Osteocyte (in vitro differentiated cells): ENCODE measurements at places on chromosomes 12 and 14. TPM values are rescaled to one million over a fixed set of nuclear protein-coding genes. Genes with fewer than 3 reads are reported as not detected.

DNA sequence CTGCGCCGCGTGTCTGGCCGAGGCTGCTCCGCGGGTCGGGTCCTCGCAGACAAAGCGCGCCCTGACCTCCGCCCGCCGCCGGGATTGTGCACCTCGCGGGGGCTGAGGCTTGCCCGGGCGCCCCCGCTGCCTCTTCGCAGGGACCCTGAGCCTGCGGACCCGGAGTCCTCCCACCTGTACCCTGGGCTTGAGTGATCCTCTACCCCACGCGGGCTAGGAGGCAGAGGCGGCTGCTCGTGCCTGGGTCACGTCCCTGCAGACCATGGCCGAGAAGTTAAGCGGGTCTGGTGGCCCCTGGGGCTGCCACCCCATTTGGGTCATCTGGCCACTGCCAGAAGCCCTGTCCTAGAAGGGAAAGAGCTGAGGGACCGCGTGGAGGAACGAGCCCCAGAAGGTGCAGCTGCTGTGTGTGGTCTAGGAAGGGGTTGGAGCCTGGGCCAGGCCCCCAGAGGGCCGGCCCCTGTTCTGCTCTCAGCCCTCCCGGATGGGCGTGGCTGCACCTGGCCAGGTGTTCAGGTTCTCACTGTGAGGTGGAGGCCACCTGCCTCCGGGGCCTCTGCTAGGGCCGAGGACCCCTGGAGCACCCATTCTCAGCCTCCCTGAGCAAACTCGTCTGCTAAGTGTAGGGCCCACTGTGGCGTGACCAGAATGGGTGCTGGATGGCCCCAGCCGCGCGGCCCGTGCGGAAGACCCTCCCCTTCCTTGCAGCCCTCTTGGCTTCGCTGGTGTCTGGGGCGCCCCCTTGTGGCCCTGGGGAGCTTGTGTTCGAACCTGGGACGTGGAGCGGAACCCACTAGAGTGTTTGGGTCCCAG is 49.6 kb downstream of the LRCOL1 start:
- H3K36me3 ChIP-seq = no peaks in the 10 kb centered on the region
- no peak overlapping the region for H3K27ac ChIP-seq
- no peaks in the 10 kb centered on the region for H3K27me3 ChIP-seq
- DNase-seq = peak; percentile 92

DNA sequence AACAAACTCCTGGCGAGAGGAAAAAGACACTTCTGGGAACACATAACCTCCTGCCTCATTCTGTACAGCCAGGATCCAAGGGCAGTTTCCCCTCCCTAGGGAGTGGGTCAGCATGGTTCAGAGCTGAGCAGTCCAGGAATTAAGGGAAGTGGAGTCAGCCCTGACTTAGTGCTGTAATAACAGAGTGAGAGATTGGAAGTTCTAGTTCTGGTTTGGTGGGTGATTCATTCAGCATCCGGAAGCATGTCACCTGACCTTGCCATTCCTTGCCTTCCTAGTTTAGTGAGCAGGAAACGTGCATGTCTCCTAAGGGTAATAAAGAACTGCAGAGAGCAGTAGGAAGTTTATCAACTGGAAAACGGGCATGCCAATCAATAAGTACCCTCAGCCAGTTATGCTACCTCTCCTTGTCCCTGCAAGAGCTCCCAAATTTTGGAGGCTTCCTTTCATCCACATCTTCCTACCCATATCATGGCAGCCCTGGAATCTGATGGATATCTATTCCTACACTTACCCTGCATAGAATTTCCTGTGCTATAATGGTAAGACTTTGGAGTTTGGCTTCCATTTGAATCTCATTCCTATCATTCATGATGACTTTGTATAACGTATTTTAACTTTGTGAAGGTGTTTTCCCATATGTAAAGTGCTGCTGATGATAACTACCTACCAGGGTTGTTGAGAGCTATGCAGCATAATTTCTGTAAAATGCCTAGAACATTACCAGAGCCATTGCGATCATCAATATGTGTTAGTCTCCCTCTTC is 28.5 kb upstream of the MAGOHB start:
- peak overlapping the region; percentile 29 for H3K27ac ChIP-seq
- peaks cover 7% of the 10 kb centered on the region for H3K4me1 ChIP-seq
- no peak overlapping the region for H3K4me3 ChIP-seq
- no peak for DNase-seq
- H3K36me3 ChIP-seq = peaks cover 9% of the 10 kb centered on the region

DNA sequence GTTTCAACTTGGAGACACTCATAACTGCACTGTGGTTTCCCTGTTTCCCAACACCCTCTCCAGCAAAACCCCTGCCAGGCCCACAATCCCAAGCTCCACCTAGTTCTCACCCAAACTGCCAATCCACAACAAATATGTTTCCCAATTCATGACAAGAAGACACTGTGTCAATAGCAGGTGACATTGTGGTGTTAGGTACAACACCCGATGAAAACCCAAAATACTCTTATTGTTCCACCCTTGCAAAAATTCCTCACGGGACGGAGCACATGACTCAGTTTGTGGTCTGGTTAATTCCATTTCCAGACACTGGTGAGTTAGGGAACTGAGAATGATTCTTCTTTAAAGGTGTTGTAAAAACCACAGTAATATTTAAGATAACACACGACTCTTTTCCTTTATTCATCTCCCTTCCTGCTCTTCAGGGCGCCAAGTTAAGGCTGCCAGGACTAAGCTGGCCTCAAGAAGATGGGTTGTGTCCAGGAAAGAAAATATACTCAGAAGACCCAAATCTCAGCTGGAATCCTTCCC is 735.5 kb downstream of the MED13L start:
- no peak overlapping the region for H3K27ac ChIP-seq
- DNase-seq = no peak
- H3K4me3 ChIP-seq = no peak overlapping the region
- no peaks in the 10 kb centered on the region for H3K27me3 ChIP-seq

- no peak overlapping the region for H3K4me3 ChIP-seq
- no peak for DNase-seq
- H3K27ac ChIP-seq = no peak overlapping the region
- no peaks in the 10 kb centered on the region for H3K27me3 ChIP-seq
- peaks cover 20% of the 10 kb centered on the region for H3K4me1 ChIP-seq
Observed at GRCh38 chr12:66049538-66050282, 80.8 kb downstream of the LLPH start.

DNA sequence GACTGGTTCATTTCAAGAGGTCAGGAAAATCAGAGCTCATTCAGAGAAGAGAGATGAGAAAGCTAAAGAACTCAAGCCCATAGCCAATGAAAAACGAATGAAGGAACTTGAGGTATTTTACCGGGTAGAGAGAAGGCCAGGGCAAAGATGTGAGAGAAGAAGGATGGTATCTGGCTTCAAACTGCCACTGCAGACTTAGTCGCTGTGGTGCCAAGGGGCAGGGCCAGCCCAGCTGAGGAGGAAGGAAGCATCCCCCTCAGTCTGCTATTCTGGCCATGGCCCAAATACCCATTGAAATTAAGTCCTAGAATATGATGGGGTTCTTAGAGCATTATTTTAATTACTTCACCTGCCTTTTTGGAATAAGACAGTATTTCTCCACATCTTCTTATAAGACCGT is 69.2 kb downstream of the ANO2 start:
- H3K4me1 ChIP-seq = no peaks in the 10 kb centered on the region
- H3K27me3 ChIP-seq = peaks cover 5% of the 10 kb centered on the region
- H3K36me3 ChIP-seq = no peaks in the 10 kb centered on the region
- H3K4me3 ChIP-seq = no peak overlapping the region
- DNase-seq = no peak

DNA sequence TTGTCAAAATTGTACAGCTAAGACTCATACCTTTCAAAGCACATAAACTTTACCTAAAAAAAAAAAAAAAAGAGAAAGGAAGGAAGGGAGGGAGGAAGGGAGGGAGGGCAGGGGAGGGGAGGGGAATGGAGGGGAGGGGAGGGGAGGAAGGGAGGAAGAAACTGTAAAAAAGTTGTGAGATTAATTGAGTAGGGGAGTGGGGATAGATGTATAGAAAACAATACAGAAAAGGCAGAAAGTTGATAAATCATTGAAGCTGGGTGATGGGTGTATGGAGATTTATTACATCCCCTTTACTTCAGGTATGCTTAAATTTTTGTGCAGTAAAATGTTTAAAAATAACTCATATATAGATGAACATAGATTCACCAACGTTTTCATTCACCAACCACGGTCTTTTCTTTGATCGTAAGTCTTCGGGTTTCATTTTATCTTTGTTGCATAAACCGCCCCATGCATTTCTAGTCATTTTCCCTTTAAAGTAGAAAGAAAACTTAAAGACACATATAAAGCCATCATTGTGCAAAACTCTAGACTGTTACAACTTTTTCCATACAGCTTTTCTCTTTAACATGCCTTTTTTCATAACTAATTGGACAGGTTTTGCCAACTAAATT is 191.2 kb upstream of the KRR1 start:
- H3K4me1 ChIP-seq = peaks cover 38% of the 10 kb centered on the region
- no peak overlapping the region for H3K4me3 ChIP-seq
- no peak overlapping the region for H3K27ac ChIP-seq
- DNase-seq = no peak
- peaks cover 3% of the 10 kb centered on the region for H3K36me3 ChIP-seq

GRCh38 chr14:60161196-60162107 is 3.7 kb downstream of the DHRS7 start:
- H3K27ac ChIP-seq = no peak overlapping the region
- no peak for DNase-seq
- H3K36me3 ChIP-seq = peaks cover 3% of the 10 kb centered on the region
- H3K27me3 ChIP-seq = no peaks in the 10 kb centered on the region
- H3K4me3 ChIP-seq = no peak overlapping the region
- H3K4me1 ChIP-seq = peaks cover 22% of the 10 kb centered on the region

DNA sequence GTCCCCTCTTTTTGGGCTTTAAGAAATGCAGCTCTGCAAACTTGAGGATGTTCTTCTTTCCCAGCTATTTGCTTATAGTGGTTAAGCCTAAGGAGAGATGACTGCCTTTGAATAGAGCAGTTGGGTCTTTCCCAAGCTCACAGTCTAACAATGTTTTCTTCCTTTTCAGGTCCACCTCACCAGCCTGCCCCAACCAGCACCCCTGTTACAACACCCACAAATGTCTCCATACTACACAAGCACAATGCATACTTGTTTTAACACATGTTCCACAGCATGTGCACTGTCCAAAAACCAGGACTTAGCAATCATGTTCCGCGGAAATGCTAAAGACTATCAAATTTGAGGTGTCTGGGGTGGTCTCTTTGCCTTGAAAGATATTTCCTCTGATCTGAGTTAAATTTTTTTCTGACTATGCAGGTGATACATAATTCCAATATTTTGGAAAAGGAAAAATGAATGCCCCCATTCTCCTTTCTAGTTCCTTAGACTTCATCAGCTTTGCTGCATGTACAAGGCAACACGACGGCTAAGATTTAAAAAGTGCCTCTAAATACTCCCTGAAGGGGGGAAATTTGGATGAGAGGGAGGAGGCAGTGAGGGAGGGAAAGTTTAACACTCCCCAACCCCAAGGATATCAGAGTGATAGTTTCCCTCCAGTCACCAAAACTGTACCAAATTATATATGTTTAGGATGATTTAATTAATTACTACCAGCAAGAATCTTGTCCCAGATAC is 6.6 kb upstream of the HOXC13 start:
- no peak overlapping the region for H3K4me3 ChIP-seq
- no peaks in the 10 kb centered on the region for H3K36me3 ChIP-seq
- no peak overlapping the region for H3K27ac ChIP-seq
- H3K27me3 ChIP-seq = peaks cover 95% of the 10 kb centered on the region

DNA sequence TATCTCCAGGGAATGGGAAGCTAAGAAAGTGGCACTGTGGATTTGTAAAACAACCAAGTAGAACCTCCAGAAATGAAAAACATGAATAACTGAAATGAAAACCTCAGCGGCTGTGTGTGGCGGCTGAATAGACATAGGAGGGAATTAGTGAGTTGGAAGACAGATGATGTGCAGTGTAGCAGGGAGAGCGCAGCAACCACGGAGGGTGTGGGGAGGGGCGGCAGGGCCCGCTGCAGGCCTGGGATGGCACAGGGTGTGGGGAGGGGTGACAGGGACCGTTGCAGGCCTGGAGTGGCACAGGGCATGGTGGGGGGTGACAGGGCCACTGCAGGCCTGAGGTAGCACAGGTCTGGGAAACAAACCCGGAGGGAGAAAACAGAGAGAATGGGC is 51.1 kb downstream of the BEGAIN start:
- no peaks in the 10 kb centered on the region for H3K27me3 ChIP-seq
- no peak overlapping the region for H3K4me3 ChIP-seq
- peaks cover 21% of the 10 kb centered on the region for H3K4me1 ChIP-seq
- H3K27ac ChIP-seq = peak overlapping the region; percentile 35
- H3K36me3 ChIP-seq = peaks cover 5% of the 10 kb centered on the region
- DNase-seq = peak; percentile 81

GRCh38 chr12:52740584-52740983 is 36.6 kb downstream of the KRT76 start:
- no peaks in the 10 kb centered on the region for H3K36me3 ChIP-seq
- no peaks in the 10 kb centered on the region for H3K4me1 ChIP-seq
- no peak for DNase-seq
- H3K4me3 ChIP-seq = no peak overlapping the region
- H3K27me3 ChIP-seq = peaks cover 5% of the 10 kb centered on the region

DNA sequence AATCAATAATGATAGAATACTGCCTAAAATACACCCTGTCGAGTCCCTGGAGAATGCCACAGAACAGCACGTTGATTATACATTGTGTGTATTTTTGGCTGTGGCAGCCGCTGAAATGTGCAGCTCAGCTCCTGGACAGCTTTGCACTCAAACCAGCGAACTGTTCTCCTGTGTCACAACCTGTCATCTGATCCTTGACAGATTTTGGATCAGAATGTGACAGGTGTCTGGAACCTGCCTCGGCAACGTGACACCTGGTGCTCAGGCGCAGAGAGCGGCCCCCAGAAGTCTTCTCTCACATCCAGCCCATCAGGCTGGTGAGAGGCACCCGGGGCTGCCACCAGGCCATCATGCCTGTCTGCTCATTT is 19.3 kb downstream of the MVK start:
- H3K27me3 ChIP-seq = no peaks in the 10 kb centered on the region
- no peak overlapping the region for H3K27ac ChIP-seq
- no peak overlapping the region for H3K4me3 ChIP-seq
- H3K36me3 ChIP-seq = peaks cover 8% of the 10 kb centered on the region

DNA sequence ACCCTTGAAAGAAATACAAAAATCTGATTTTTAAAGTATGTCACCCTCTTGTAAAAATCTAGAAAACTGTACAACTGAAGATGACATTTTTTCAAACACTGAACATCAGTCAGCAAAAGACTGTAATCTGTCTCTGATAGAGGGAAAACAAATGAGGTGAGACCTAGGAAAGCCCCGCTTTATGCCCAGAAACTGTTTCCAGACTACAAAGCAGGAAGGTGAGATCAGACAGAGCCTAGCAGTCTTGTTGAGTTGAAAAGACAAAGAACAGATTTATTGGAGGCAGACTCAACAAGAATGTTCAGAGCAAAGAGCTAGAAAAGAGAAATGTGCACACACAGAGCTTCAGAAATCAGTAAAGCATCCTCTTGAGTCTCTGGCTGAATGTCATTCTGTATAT is 873.6 kb downstream of the LRFN5 start:
- H3K27ac ChIP-seq = no peak overlapping the region
- H3K36me3 ChIP-seq = no peaks in the 10 kb centered on the region
- no peak overlapping the region for H3K4me3 ChIP-seq
- H3K27me3 ChIP-seq = no peaks in the 10 kb centered on the region
- DNase-seq = no peak
- H3K4me1 ChIP-seq = no peaks in the 10 kb centered on the region

ADAM21 gene
- total RNA-seq = 0.34 TPM in 1 of 2 replicates, not detected in the other

CD69 gene
- not detected in 2 replicates for total RNA-seq

OLR1 gene
- not detected in 2 replicates for total RNA-seq

MYBPC1 gene
- total RNA-seq = not detected in 2 replicates
